ENCODE measurements at places on chromosomes 6 and 20. TPM values are rescaled to one million over a fixed set of nuclear protein-coding genes. Genes with fewer than 3 reads are reported as not detected.

DNA sequence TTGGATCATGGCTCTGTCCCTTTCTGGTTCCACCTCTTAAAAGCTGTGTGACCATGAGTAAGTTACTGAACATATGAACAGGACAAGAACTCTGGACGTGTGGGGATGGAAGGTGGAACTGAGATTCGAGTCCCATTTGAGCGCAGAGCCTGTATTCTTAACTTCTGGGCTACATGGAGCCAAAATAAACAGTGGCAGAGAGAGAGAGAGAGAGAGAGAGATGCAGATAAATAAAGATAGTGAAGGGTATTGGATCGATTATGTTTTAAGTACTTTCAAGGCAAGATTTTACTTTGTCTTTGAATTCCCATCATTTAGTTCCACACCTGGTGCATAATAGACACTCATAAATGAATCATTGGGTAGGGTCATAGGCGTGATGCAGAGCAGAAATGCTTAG lies 39.7 kb downstream of the SLC35D3 start:
- no peak for DNase-seq

- no peak for DNase-seq
Observed at GRCh38 chr20:54711071-54711470, 235.7 kb downstream of the DOK5 start.

- DNase-seq: no peak
Observed at GRCh38 chr6:104711371-104711770, 148.3 kb downstream of the HACE1 start.

GRCh38 chr6:2183246-2183645 lies 62.2 kb downstream of the GMDS start:
- DNase-seq: no peak

The TFAP2A gene
- total RNA-seq: 0.30 TPM

All from activated naive CD4-positive, alpha-beta T cell treated with anti-CD3 and anti-CD28 coated beads for 36 hours (primary cell).